BE2C (cell line): ENCODE measurements at places on chromosomes 6 and 20.

DNA sequence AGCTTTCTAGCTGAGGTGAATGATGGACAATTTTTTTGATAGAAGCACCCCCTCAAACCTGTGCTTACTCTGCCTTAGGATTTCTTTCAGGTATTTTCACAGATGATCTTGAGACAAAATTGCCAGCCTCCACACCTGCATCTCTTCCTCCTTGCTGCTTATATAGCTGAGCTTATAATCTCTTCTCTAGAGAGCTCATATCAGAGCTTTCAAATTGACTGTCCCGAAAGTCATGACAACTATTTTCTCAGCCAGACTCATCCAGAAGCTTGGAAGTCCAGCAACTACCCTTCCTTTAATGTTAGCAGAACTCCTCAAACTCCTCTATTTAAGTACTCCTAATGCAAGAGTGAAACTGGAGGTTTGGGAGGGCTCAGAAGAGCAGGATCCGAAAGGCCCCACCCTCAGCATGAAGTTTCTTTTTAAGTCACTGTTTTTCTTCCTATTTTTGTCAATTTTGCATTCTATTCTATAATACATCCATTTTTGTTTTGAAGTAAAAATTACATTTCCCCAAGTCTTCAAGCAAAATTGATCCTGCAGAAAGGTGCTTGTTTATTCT lies 12.7 kb downstream of the CGA start:
- DNase-seq: no peak

- no peak for DNase-seq
Observed at GRCh38 chr6:161017766-161018564, 26.4 kb downstream of the MAP3K4 start.

- no peak for DNase-seq
Observed at GRCh38 chr6:157096105-157096504, 227.2 kb downstream of the TMEM242 start.

DNA sequence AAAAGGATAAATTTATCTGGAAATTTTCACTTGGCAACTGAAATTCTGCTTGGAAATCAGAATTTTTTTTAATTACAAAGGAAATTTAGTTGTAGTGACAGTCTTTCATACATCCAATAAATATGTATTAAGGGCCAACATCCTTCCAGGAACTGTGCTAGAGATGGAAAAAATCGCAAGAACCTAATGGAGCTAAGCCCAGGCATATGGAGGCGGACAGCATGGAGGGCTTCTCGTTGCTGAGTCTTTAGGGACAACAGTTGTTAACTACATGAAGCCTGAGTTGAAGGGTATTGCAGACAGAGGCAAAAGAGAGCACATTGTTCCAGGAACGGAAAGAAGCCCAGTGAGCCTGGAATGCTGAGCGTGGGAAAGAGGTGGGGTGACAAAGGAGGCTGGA lies 208.9 kb downstream of the IBTK start:
- no peak for DNase-seq

GRCh38 chr6:134341999-134342567 lies 24.2 kb upstream of the SGK1 start:
- no peak for DNase-seq

DNA sequence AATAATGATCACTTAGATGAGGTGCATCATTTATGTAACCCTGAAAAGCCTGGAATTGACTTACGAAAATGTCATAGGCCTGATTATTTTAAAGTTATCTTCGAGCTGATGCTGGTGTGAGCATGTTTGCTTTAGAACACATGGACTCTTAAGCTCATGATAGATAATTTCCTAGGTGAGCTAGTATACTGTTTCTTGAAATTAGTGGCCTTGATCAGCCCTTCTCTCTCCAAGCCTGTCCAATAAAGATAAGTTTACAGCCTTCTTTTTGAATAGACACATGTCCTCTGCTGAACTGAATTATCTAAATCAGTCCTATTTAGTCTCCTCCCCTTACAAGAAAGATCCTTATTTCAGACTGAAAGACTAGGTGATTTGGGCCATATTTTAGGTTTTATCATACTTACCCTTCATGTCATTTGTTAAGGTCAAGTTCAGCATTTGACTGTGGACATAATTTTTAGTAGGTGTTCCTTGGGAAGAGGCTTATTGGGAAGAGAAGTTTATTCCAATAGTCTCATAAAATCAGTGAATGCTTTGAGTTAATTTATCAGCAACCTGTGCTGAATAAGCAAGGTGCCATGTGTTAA lies 15.3 kb downstream of the FOXO3 start:
- no peak for DNase-seq

DNA sequence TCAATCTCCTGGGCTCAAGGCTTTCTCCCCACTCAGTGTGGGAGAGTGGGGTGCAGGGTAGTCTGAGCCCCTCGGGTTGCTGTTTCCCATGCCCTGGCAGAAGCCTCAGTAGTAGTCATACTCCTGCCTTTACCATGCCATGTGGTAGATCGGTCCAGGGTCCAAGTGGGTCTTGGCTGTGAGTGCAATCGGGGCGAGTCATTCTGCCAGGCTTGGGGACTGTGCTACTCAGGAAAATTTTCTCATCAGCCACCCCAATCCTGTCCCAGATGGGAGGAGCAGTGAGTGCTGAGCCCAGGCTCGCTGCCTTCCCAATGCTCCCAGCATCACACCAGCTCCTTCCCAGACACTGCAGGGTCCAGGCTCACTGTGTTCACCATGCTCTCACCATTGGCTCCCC lies 10.7 kb upstream of the RAET1L start:
- DNase-seq: no peak

- DNase-seq: no peak
Observed at GRCh38 chr6:93343476-93343875, 75.9 kb downstream of the EPHA7 start.

GRCh38 chr6:36123270-36124139 lies 6.8 kb upstream of the MAPK13 start:
- peak; percentile 82 for DNase-seq

DNA sequence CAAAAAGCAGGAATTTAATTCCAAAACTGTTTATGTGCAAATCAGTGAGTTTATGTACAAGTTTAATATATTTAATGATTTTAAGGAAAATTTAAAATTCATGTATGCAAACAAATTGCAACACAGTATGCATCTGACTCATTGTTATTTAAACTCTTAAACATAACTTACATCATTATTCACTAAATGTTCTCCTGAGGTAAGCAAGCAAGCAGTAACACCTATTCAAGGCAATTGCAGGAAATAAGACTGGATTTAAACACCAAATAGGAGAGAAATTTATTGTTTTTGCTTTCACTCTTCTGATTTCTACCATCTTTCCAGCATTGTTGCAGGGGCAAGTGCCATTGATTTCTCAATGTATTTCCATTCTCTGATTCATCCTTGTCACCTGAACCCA lies 239.5 kb downstream of the TFAP2A start:
- DNase-seq: no peak

DNA sequence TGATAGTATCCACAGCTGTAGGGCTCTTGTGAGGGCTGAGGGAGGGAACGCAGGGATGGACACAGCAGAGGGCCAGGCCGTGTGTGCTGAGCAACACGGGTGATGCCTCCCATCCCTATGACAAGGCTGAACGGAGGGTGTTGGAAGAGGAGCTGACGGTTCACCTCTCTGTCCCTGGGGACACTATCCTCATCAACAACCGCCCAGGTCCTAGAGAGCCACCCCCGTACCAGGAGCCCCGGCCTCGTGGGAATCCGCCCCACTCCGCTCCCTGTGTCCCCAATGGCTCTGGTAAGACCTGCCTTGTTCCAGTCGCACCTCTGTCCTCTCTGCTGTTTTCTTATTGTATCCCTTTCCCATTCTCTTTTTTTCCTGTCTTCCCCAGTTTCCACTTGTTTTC lies 10.1 kb downstream of the DDR1 start:
- no peak for DNase-seq

- DNase-seq: no peak
Observed at GRCh38 chr6:56255349-56255748, 8.0 kb upstream of the COL21A1 start.

DNA sequence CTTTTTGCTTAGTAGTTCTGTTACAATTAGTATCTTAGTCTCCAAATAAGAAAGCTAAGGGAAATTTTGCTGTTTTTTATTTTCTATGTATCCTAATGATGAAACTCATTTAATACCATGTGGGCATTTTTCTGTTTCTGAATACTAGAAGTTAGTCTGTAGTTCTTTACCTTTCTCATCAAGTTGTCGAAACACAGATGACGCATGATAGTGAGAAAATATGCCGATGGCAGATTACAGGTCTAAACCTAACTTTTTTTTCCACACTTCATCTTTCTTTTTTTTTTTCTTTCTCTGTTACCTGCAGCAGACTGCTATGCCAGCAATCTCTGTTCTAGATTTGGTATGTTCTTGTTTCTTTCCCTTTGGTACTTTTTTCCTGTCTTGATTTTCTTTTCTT lies 43.3 kb upstream of the KIF25 start:
- DNase-seq: no peak
